ENCODE measurements at places on chromosomes 6 and 20. TPM values are rescaled to one million over a fixed set of nuclear protein-coding genes. Genes with fewer than 3 reads are reported as not detected.
A peak's percentile ranks its signal among the peaks of the same experiment; 100 is the strongest.

GRCh38 chr6:117840541-117840983, 66.5 kb upstream of the SLC35F1 start:
- peak; percentile 32 for DNase-seq

AURKA gene
- total RNA-seq = 212 TPM

FAM209B gene
- total RNA-seq = not detected

EPB41L2 gene
- total RNA-seq = 36.1 TPM

DNA sequence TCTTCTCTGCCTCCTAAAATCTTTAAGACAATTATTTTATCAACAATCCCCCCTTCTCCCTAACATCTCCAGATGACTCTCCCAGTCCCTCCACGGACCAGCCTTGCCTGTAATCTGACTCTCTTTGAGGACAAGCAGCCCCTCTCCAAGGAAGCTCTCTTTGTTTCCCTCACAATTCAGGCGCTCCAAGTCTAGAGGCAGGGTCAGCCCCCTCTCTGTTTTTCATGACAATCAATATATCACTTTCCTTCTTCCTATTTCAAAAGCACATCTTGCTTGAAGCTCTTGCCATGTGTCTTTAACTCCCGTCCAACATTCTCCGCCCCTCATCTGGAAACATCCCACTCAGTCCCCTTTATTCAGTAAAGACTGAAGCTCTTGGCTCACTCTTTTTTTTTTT, 393.4 kb upstream of the SULF2 start:
- no peak for DNase-seq

All from M059J (cell line).